Dorsolateral prefrontal cortex (tissue), 122 donors: ENCODE measurements at places on chromosomes 1 and 21. TPM values are rescaled to one million over a fixed set of nuclear protein-coding genes. Genes with fewer than 3 reads are reported as not detected.

ELAPOR1 gene
- 41.9 TPM for total RNA-seq

PYHIN1 gene
- not detected for total RNA-seq

CCDC190 gene
- total RNA-seq: 2.1 TPM

C1orf226 gene
- total RNA-seq: 4.4 TPM

ECM1 gene
- total RNA-seq: 14.0 TPM

KCNJ9 gene
- 117 TPM for total RNA-seq

IL22RA1 gene
- not detected for total RNA-seq

FAM78B gene
- 14.3 TPM for total RNA-seq

INSRR gene
- total RNA-seq: 0.14 TPM

IL10 gene
- total RNA-seq: not detected

KIF17 gene
- 30.5 TPM for total RNA-seq

SDE2 gene
- total RNA-seq: 12.7 TPM

PRDM16 gene
- total RNA-seq: 18.8 TPM

TMEM240 gene
- 46.3 TPM for total RNA-seq

TDRD10 gene
- total RNA-seq: 1.9 TPM

TTC24 gene
- total RNA-seq: not detected

DCST2 gene
- 1.7 TPM for total RNA-seq

S100A12 gene
- not detected for total RNA-seq

ZNF695 gene
- 0.41 TPM for total RNA-seq

SFN gene
- 0.62 TPM for total RNA-seq

DMRTA2 gene
- 0.59 TPM for total RNA-seq

COL16A1 gene
- 91.0 TPM for total RNA-seq

VSIG8 gene
- not detected for total RNA-seq

SPATA46 gene
- not detected for total RNA-seq

KRTAP12-2 gene
- not detected for total RNA-seq

OR6N1 gene
- total RNA-seq: not detected

OR2T35 gene
- 1.1 TPM for total RNA-seq

CADM3 gene
- total RNA-seq: 311 TPM

PTGER3 gene
- 1.2 TPM for total RNA-seq

PLXNA2 gene
- 126 TPM for total RNA-seq

SHE gene
- 4.1 TPM for total RNA-seq

CYP4A22 gene
- 0.31 TPM for total RNA-seq

EPHA8 gene
- total RNA-seq: 2.6 TPM

NOL9 gene
- total RNA-seq: 31.9 TPM

LCE2C gene
- total RNA-seq: not detected

BTBD19 gene
- total RNA-seq: 9.6 TPM

LRRC8C gene
- total RNA-seq: 16.6 TPM

SLC2A5 gene
- 15.2 TPM for total RNA-seq

PRRX1 gene
- total RNA-seq: 23.7 TPM

TRIM67 gene
- total RNA-seq: 1.4 TPM

PRDM2 gene
- 155 TPM for total RNA-seq

OPRD1 gene
- 18.7 TPM for total RNA-seq

MCOLN3 gene
- 1.1 TPM for total RNA-seq

FAM177B gene
- total RNA-seq: 0.52 TPM

TTC39A gene
- total RNA-seq: 11.1 TPM
